ENCODE measurements at places on chromosomes 12 and 14.

- no peak for DNase-seq
Measured at GRCh38 chr12:57632073-57632957, 686 bp downstream of the B4GALNT1 start.

GRCh38 chr14:94773655-94774343 is 3.9 kb upstream of the GSC start:
- DNase-seq, result no peak

- no peak for DNase-seq
Measured at GRCh38 chr14:55294603-55295002, 23.4 kb downstream of the FBXO34 start.

- no peak for DNase-seq
Measured at GRCh38 chr14:64680013-64680713, 24.1 kb upstream of the PLEKHG3 start.

GRCh38 chr14:79608446-79608845 is 602.9 kb downstream of the DIO2 start:
- no peak for DNase-seq

- DNase-seq, result no peak
Measured at GRCh38 chr14:74476607-74477006, 16.5 kb downstream of the NPC2 start.

- DNase-seq, result no peak
Measured at GRCh38 chr12:47094804-47095203, 15.0 kb upstream of the AMIGO2 start.

- no peak for DNase-seq
Measured at GRCh38 chr14:94646066-94646465, 33.9 kb downstream of the SERPINA3 start.

- DNase-seq, result peak; percentile 66
Measured at GRCh38 chr12:15534322-15534721, 212.0 kb downstream of the PTPRO start.

DNA sequence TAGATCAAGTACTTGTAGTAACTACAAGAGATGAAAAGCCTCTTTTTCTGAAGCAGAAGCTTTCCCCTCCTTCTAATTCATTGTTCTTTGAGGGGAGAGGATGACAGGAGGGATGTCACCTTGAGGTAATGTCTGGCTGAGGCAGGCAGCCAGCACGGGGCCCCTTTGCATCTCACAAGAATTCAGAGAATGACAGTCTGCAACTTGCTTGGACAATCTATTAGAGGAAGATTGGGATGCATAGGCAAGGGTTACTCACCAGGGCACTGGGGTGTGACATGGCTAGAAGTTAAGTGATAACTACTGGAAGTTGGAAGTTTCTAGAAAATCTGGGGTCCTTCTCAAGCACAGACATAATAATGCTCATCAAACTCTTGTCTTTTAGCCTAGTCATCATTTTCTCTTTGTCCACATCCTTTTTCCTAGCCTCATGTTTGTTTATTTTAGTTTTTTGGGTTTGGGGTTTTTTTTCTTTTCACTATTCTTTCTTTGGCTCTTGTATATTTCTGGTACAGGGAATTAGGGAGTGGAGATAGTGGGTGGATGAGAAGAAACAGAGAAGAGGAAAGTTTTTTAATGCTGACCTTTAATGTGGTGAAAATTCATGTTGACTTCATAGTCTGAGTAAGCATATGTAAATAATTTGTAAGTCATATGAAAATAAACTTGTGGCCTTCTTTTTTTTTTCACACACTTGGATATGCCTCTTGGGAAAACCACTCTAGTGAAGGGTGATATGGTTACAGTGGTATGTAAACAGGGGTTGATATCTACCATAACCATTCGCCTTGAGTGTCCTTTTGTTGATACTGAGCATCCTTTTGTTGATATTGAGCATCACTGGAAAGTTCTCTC is 55.1 kb downstream of the TTLL5 start:
- DNase-seq, result no peak

- no peak for DNase-seq
Measured at GRCh38 chr12:68011882-68012207, 22.6 kb downstream of the IFNG-AS1 start.

- peak; percentile 30 for DNase-seq
Measured at GRCh38 chr12:107929436-107929835, 154.9 kb downstream of the ASCL4 start.

DNA sequence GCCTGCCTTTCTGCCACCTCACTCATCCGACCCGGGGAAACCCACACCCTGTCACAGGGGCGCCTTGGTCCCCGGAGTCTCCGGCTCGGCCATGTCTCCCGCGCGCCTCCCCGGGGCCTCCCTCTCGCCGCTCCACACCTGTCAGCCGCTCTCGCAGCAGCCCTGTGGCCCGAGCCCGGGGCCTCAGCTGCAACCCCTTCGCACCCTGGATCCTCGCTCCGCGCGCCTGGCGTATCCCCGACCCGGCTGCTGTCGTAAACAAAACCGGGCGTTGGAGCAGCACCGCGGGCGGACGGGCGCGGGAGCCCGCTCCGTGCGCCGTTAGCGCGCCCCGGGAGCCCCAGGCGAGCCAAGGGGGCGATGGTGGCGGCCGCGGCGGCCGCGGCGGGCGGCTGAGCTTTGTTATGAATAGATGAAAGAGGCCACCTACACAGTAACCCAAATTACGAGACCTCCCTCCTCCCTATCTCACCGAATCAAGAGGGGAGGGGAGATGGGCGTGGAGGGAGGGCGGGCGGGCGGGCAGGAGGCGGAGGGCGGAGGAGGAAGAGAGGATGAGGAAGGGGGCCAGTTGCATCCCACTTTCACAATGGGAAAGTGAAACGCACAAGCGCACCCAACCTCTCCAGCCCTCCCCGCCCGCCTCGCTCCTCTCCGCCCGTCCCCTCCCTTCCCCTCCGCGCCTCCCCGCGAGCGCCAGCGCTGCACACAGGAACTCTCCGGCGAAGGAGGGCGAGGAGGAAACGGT is at the start of gene PLXNC1:
Gene PLXNC1, plus strand, starts transcription at position 587 of the 748 bp plus-strand sequence. CDS start 395 bp downstream, outside the sequence.
- peak; percentile 75 for DNase-seq

- no peak for DNase-seq
Measured at GRCh38 chr12:47824635-47825034, 4.9 kb upstream of the HDAC7 start.

- DNase-seq, result no peak
Measured at GRCh38 chr14:22143363-22143762, 445.7 kb downstream of the DAD1 start.

DNA sequence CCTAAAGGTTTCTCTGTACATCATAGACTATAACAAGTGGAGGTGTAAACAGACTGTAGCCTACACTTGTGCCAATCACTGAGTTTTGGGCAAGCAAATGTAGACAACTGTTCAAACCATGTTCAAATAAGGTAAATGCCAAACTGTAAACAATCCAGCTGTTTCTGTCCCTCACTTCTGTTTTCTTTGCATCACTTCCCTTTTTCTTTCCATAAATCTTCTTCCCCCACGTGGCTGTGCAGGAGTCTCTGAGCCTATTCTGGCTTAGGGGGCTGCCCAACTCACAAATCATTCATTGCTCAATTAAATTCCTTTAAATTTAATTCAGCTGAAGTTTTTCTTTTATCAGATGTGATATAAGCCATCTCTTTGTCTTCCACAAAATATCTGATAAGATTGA is 65.1 kb upstream of the CPM start:
- DNase-seq, result peak; percentile 69
